HuH-7.5 (cell line): ENCODE measurements at places on chromosomes 2 and 18.

DNA sequence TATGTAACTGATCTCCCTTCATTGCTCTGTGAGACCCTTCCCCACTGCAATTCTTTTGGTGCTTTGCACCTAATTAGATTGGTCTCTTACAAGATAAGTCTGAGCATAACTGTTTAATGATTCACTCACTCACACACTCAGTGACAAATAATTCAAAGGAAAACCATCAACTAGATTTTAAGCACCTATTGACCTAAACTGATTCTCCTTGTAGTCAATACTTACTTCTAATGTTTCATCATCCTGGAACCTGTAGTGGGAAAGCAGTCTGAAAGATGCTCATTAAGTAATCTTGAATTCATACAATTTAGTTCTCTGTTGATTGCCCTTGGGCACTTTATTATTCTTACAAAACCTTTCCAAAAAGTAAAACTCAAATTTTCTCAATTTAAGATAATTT, 74.3 kb upstream of the COL5A2 start:
- no peak for DNase-seq

GRCh38 chr18:48575301-48575657, 36.4 kb downstream of the CTIF start:
- DNase-seq, result no peak

DNA sequence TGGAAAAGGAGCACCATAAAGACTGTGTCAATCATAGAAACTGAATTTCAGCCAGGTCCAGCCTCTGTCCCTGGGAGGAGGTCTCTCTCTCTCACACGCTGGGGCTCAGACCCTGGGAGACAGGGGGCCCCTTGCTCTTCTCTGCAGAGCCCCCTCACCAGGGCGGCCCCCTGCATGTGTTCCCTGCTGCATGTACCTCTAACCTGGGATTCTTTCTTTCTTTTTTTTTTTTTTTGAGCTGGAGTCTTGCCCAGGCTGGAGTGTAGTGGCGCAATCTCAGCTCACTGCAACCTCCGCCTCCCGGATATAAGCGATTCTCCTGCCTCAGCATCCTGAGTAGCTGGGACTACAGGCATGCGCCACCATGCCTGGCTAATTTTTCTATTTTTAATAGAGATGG, 46.5 kb downstream of the TPO start:
- DNase-seq, result no peak

DNA sequence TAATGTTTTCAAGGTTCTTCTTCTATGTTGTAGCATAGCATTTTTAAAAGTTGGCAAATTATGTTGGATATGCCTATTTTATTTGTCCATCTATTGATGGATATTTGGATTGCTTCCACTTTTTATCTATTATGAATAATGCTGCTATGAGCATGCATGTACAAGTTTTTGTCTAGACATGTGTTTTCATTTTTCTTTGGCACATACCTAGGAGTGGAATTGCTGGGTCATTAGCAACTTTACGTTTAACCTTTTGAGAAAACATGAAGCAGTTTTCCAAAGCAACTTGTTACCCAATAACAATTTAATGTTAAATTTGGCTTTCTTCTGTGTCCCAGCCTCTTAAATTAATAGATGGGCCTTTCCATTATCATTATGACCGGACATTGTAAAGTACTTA, 30.3 kb downstream of the DNAH6 start:
- DNase-seq, result no peak
